Stimulated activated CD4-positive, alpha-beta T cell treated with anti-CD3 and anti-CD28 coated beads, Interleukin-15, amount 100 ng/mL, for 48 hours (primary cell): ENCODE measurements at places on chromosomes 6 and 20.

DNA sequence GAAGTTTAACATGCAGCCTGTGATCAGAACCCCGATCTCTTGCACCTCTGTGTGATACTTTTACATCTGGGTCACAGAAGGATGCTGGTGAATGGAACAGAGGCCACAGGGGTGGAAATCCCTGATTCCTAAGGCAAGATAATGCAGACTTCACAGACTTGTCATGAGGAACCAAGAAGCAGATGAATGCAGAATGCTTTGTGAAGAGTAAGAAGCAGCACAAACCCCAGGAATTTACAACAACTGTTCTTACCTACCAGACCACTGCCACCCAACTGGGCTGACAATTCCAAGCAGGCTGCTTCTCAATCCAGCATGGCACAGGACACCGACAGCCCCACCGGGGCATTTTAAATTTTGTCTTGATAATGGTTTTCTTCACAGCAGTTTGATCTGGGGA, 113.2 kb upstream of the CD93 start:
- DNase-seq, result no peak

GRCh38 chr20:10644458-10645204, 29.2 kb downstream of the JAG1 start:
- no peak for DNase-seq

GRCh38 chr6:124080483-124080882, 276.8 kb downstream of the NKAIN2 start:
- no peak for DNase-seq

- DNase-seq, result no peak
These were observed 72.6 kb downstream of the ERMARD start for GRCh38 chr6:169824021-169824420.

DNA sequence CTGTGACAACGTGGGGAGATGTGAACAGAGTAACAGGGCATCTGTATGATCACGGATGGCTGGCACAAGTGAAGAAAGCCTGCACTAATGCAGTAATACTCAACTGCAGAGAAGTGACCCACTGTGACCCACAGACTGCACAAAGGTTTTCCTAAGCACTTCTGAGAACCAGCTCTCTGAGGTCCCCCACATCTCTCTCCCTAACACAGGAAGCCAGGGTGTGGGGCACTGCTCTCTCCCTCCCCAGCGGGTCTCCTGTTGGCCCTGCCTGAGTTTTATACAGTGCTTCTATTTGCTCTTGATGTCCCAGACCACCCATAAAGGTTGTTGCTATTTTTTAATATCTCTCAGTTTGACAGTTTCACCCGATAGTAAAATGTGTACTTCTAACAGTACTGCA, 11.3 kb downstream of the APMAP start:
- DNase-seq, result no peak

DNA sequence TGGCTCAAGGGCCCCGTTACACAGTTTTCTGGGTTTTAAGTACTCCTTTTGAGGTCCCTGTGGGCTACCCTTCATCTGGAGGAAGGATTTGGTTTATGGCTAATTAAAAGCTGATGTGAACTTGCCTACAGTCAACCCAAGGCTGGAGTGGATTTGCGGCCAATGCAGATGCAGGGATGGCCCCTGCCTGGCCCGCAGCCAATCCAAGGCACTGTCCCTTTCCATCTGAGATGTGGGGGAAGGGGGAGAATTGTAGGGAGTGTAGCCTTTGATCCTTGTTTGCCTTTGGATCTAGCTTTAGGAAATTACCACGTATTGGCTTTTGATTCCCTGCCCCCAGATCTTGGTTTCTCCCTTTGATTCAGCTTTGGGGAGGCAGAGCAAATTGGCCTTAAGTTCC, 128.0 kb upstream of the GGTLC1 start:
- no peak for DNase-seq

GRCh38 chr6:113642714-113643406, 214.3 kb upstream of the MARCKS start:
- no peak for DNase-seq

DNA sequence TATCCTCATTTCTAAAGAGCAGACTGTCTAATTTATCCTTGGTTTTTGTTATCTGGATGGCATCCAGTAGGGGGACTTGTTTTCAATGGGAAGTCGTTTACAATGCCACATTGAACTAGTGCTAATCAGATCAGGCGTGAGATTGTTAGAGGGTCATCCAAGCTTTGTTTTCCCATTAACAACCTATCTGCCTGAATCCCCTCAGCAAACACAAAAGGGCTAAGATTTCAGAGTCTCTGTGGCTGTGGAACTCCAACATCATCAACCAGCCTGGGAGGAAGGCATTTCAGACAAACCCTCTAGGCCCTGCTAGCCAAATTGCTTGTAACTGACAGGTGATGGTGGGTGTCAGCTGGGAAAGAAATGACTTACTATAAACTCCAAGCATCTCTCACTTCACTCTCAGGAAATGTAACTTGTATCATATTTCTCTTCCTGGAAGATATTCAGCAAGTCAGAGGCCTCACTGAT, 47.7 kb downstream of the COL19A1 start:
- DNase-seq, result no peak

DNA sequence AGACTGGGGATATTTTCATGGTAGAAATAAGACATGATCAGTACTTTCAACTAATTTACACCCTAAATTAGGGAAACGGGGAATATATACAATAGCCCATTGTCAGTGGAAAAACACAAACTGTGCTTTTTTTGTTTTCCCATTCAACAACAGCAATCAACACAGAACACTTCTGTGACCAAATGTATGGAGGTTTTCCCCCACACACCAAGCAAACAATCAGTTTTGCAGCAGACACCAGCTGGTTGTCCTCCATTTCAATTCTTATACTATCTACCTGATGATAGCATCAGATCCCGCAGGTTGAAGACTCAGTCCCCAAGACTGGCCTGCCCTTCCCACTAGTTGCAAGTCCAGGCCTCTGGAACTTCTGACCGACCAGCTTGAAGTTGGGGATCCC, 4.5 kb downstream of the HINT3 start:
- no peak for DNase-seq

DNA sequence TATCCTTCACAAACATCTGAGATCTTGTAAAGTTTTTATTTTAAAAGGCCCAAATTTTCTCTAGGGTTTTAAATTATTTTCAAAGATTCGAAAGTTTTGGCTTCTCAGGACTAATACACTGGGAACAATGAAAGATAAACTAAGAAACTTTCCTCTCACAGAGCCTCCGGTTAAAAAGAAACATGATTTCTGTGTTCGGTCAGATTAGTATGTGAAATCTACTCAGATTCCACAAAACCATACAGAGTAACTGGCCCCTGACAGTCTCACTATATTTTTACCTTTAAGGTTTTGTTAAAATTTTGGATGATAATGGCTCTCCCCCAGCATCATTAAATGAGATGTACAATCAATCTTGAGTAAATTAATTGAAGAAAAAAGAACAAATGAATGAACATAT, 471.0 kb downstream of the COL12A1 start:
- DNase-seq, result no peak

DNA sequence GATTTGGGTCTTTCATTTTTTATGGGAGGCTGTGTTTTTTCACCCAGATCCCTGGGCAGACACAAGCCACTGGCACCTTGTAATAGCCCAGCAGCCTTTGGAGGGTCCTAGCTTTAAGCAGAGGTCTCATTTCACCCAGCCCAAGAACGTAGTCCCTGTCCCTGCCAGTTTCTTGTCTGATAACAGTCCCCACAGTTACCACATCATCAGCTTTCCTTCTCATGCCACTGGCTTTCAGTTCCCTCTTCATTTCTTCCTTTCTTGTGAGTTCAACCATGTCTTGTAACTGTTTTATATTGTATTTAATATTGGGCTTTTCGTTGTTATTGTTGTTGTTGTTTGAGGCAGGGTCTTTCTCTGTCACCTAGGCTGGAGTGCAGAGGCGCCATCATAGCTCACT, 10.6 kb downstream of the PNPLA1 start:
- no peak for DNase-seq

DNA sequence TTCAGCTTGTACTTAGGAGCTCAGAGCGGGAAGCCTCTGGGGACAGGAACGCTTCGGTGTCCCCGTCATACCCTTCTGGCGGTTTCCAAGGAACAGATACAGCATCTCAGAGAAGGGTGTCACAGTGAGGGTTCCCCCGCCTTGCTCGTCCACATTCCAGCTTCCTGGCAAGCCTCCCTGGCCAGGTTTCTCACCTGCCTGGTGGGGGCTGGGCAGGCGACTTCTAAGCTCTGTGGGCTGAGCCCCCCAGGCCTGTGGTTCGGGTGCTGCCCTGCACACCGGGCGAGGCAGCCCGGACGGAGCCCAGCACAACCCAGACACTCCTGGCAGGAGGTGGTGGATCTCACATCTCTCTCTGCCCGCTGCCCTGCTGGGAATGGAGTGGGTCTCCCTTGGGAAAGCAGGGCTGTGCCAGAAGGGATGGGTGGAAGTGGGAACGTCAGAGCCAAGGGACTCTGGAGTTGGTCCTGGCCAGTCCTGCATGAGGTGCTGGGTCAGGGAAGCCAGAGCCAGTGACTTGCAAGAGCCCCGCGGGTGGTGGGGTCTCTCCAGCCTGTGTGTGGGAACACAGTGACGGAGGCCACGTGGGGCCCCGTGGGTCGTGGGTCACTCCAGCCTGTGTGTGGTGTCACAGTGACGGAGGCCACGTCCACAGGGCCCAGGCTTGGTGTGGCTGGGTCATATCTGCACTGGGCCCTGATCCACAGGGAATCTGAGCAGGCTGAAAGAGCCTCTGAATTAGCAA, 47.7 kb upstream of the SMOC2 start:
- no peak for DNase-seq

- DNase-seq, result no peak
These were observed 28.3 kb downstream of the ZNF292 start for GRCh38 chr6:87183687-87184086.

DNA sequence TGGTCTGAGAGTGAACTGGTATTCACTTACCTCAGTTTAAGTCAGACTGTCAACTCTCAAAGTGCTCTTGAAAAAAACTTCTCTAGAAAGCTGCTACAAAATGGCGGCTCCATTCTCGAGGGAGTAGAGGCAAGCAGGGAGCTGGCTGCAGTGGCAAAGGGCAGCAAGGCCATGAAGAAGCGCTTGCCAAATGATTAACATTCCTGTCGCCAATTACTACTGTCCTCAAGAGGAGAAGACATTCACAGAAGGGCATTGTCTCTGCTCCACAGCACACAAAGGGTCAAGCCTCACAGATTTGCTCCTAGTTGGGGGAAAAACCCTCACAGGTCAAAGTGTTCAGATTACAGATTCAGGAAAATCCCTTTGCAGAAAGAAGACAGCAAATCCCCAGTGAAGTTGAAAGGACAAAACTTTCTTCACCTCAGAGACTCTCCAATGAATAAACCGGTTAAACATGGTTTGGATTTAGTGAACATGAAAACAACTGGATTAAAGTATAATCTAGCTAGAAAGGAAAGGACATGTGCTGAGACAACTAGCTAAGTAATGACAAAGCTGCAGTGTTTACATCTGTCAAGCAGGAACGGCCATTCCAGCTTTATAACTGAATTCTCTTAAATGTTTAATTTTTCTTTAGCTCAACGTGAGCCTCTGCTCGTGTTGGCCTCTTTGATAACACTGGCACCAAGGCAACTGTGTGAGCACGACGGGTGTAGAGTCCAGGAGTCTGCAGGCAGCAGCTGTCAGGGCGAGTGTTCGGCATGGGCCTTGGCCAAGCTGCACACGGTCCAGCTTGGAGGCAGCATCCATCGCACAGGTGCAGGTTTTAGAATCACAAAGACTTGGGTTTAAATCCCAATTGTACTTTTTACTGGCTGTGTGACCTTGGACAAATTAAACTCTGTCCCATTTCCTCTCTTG, 37.6 kb downstream of the NR2E1 start:
- DNase-seq, result no peak

DNA sequence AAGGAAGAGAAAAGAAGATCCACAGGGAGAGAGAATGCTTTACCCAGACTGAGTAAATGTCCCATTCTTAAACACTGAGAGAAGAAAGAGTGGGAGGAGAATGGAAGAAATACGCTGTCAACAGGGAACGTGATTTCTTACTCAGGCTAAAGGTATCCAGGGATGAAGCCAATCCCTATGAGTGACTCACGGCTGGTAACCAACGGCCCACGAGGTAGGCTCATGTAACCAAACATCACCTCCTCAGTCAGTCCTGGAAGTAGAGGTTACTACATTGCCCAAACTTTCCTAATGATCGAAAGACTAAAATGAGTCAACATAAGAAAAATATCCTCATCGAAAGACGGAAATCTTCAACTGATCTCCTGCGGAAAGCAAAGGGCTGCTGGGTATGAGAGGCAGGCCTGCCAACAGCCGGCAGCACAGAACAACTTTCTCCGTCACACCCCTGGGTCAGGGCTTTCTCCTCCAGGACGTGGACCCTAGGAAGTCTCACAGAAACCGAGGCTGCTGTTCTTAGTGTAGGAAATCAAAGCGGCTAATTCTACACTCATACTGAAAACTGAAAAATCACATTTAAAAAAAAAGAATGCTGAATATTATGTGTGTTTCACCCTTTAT, 292.6 kb downstream of the GMDS start:
- no peak for DNase-seq

- DNase-seq, result no peak
These were observed 17.2 kb downstream of the GSTA1 start for GRCh38 chr6:52786249-52786956.

- DNase-seq, result no peak
These were observed 202.1 kb upstream of the SNX9 start for GRCh38 chr6:157620944-157621343.

GRCh38 chr6:114304304-114304887, 38.4 kb downstream of the HS3ST5 start:
- no peak for DNase-seq
